ENCODE measurements at places on chromosomes 2 and 18. TPM values are rescaled to one million over a fixed set of nuclear protein-coding genes. Genes with fewer than 3 reads are reported as not detected.

Gene KLHL41
- total RNA-seq: 26.1 TPM

Gene DNAJC5G
- not detected for total RNA-seq

Gene LIPG
- total RNA-seq: 37.3 TPM

Gene ABCG5
- total RNA-seq: not detected

Gene MEIS1
- 14.7 TPM for total RNA-seq

Gene TCF4
- 37.3 TPM for total RNA-seq

Gene UGT1A3
- total RNA-seq: not detected

Gene PLB1
- 0.61 TPM for total RNA-seq

Gene GREB1
- 0.38 TPM for total RNA-seq

Gene CHN1
- total RNA-seq: 71.8 TPM

Gene CCDC148
- 0.49 TPM for total RNA-seq

Measured in SJCRH30 (cell line).